ENCODE measurements at places on chromosomes 11 and 22. TPM values are rescaled to one million over a fixed set of nuclear protein-coding genes. Genes with fewer than 3 reads are reported as not detected.

ALG8 gene
- polyA plus RNA-seq = 85.8 TPM

DNA sequence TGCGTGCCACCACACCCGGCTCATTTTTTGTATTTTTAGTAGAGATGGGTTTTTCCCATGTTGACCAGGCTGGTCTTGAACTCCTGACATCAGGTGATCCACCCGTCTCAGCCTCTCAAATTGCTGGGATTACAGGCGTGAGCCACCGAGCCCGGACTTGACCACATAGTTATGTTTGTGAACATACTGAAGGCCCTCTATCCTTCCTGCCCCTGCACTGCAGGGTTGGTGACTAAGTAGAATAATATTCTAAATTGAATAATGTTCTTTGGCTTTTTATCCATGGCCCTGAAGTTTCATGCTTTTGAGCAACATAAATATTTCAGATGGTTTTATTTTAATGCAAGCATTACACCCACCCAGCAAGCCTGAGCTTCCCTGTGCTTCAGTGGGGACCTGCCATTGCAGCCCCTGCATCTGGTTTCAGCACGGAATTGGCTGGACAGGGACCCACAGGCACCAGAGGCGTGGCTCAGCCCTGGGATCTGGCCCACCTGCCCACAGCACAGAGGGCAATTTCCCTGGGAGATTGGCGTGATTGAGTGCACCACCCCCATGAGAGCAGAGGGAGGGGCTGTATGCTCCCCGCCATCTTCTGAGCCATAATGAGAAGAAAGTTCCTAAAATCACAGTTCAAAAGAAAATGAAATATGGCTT lies 460.5 kb downstream of the BRD1 start:
- no peak for DNase-seq
- H3K4me1 ChIP-seq = no peaks in the 10 kb centered on the region
- H3K27me3 ChIP-seq = no peaks in the 10 kb centered on the region

- no peak for DNase-seq
- H3K27me3 ChIP-seq = no peaks in the 10 kb centered on the region
- no peak overlapping the region for H3K4me3 ChIP-seq
- H3K27ac ChIP-seq = no peak overlapping the region
These were observed 54.3 kb downstream of the FAT3 start for GRCh38 chr11:92278791-92279433.

DNA sequence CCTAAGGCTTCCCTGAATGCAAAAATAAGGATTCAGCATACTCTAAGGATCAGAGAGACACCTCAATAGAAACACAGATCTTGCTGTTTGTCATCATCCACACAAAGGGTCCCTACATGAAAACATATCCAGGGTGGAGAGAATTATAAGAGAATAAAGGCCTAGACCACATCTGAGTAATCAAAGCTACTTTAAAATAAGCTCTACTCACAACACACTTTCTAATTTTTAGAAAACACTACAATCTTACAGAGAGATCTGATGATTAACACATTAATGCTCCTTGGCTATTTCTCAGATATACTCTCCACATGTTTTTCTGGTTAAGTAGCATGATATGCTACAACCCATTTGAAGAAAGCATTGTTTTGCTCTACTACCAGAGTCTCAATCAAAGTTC lies 108.2 kb downstream of the ETS1 start:
- no peak overlapping the region for H3K27ac ChIP-seq
- peaks cover 62% of the 10 kb centered on the region for H3K4me1 ChIP-seq
- peaks cover 13% of the 10 kb centered on the region for H3K36me3 ChIP-seq
- no peaks in the 10 kb centered on the region for H3K27me3 ChIP-seq

GRCh38 chr22:44620129-44620840 lies 81.7 kb upstream of the PRR5 start:
- DNase-seq = no peak
- H3K27ac ChIP-seq = no peak overlapping the region
- no peak overlapping the region for H3K4me3 ChIP-seq
- H3K4me1 ChIP-seq = no peaks in the 10 kb centered on the region
- no peaks in the 10 kb centered on the region for H3K27me3 ChIP-seq

- H3K27me3 ChIP-seq = peaks cover 2% of the 10 kb centered on the region
- DNase-seq = no peak
- H3K36me3 ChIP-seq = no peaks in the 10 kb centered on the region
- no peak overlapping the region for H3K4me3 ChIP-seq
These were observed 111.4 kb upstream of the PITPNB start for GRCh38 chr22:28030473-28030872.

TRIM48 gene
- polyA plus RNA-seq = not detected

GRCh38 chr11:71309611-71310010 lies 57.2 kb upstream of the SHANK2 start:
- H3K4me3 ChIP-seq = no peak overlapping the region
- no peak for DNase-seq
- no peaks in the 10 kb centered on the region for H3K4me1 ChIP-seq
- H3K36me3 ChIP-seq = no peaks in the 10 kb centered on the region

DNA sequence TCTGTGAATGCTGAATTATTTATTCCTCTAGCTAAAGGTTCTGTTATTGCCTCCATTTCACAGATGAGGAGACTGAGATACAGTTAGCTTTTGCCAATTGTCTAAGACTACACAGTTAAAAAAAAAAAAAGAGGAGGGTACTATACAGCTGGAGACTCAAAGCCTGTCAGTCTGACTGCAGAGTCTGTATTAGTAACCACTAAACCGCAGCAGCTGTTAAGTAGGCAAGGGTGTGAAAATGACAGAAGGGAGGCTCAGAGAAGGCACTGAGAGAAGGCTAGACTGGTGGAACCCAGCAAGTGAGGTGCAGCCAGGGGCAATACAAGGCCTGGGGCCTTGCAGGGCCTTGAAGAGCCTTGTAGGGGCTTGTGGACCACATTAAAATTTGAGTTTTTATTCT lies 181.2 kb downstream of the CSNK2A3 start:
- no peaks in the 10 kb centered on the region for H3K36me3 ChIP-seq
- peak; percentile 61 for DNase-seq
- H3K27me3 ChIP-seq = no peaks in the 10 kb centered on the region
- H3K4me1 ChIP-seq = peaks cover 33% of the 10 kb centered on the region
- no peak overlapping the region for H3K4me3 ChIP-seq

TMA7B gene
- polyA plus RNA-seq = 1.0 TPM

DNA sequence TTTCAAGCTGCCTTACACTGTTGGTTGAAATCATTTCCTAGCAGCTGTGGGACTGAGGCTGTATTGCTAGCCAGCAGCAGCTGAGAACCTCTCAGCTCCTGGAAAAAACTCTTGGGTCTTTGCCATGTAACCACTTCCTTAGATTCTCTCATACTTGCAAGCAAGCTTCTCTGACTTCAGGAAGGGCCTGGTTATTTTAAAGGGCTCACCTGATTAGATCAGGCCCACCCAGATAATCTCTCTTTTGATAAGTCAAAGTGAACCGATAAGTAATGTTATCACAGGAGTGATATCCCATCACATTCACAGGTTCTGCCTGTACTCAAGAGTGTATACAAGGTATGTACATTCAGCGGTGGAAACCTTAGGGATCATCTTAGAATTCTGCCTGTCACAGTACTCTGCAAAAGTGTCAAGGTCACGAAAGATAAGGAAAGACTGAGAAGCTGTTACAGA lies 7.4 kb upstream of the CLPB start:
- no peaks in the 10 kb centered on the region for H3K4me1 ChIP-seq
- no peak overlapping the region for H3K4me3 ChIP-seq
- H3K27me3 ChIP-seq = no peaks in the 10 kb centered on the region

GRCh38 chr11:11477695-11478420 lies 124.8 kb upstream of the CSNK2A3 start:
- no peak for DNase-seq
- no peaks in the 10 kb centered on the region for H3K27me3 ChIP-seq
- H3K4me1 ChIP-seq = no peaks in the 10 kb centered on the region
- H3K4me3 ChIP-seq = no peak overlapping the region

OR52N1 gene
- polyA plus RNA-seq = not detected

TIGD3 gene
- polyA plus RNA-seq = 1.3 TPM

GRCh38 chr22:39453765-39454378 lies 2.9 kb upstream of the MGAT3 start:
- DNase-seq = no peak
- H3K27me3 ChIP-seq = no peaks in the 10 kb centered on the region
- H3K27ac ChIP-seq = no peak overlapping the region
- H3K36me3 ChIP-seq = no peaks in the 10 kb centered on the region
- H3K4me3 ChIP-seq = no peak overlapping the region
- H3K4me1 ChIP-seq = peaks cover 26% of the 10 kb centered on the region

DNA sequence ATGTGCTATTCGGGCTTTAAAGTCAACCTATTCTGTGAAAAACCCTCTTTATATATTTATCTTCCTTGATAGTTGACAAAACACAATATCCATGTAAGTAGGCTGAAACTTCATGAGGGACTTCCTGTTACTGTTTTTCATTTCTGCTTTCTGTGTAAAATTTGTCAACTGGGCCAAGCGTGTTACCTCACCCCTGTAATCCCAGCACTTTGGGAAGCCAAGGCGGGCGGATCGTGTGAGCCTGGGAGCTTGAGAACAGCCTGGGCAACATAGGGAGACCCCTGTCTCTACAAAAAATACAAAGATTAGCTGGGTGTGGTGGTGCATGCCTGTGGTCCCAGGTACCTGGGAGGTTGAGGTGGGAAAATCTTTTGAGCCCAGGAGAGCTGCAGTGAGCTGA lies 66.5 kb upstream of the SLC25A18 start:
- no peak overlapping the region for H3K27ac ChIP-seq
- no peaks in the 10 kb centered on the region for H3K4me1 ChIP-seq
- DNase-seq = no peak
- H3K36me3 ChIP-seq = no peaks in the 10 kb centered on the region
- no peaks in the 10 kb centered on the region for H3K27me3 ChIP-seq

DNA sequence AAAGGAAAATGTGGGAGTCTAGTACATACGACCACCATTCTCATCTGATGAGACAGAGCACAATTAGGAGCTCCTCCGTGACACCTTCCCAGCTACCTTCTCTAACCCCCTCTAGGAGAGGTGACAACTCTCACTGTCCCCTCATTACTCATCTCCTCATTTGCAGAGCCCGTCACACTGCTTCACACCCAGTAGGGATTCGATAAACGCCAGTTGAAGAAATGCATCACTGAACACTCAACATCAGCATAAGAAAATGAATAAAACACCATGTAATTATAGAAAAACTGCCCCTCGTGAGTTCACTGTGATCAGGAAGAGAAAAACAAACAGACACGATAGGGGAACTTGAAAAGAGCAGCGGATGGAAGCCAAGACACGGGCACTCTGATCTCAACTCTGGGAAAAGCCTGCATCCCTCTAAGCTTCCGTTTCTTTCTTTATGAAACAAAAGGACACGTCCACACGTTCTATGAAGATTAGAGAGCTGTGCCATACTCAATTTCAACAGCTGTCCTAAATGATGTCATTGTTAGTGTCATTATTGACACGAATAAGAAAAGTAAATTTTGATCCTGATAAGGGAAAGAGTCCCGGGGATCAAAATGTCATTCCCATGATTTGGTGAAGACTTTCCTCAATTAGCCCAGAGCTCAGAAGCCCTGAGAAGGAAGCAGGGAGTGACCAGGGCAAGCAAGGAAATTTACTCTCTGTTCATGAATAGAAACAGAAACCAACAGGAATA lies 356.9 kb downstream of the LARGE1 start:
- H3K36me3 ChIP-seq = no peaks in the 10 kb centered on the region
- no peak overlapping the region for H3K27ac ChIP-seq
- H3K4me3 ChIP-seq = no peak overlapping the region
- peaks cover 31% of the 10 kb centered on the region for H3K4me1 ChIP-seq
- H3K27me3 ChIP-seq = no peaks in the 10 kb centered on the region
